ENCODE measurements at places on chromosomes 4 and X.

DNA sequence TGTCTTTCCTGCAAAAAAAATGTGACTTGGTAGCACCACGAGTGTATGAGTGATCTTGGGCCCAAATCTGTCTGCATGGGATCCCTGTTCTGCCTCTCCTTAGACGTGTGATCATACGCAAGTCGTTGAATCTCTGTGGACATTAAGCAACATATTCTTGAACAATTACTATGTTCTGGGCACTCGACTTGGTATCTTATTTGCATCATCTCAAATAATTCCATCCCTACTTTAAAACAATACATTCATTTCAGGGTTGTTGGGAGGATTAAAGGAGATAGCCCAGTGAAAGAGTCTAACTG lies 145.4 kb upstream of the CPEB2 start:
- DNase-seq = no peak

GRCh38 chrX:72123471-72124185 lies 8.1 kb downstream of the RTL5 start:
- DNase-seq = no peak

DNA sequence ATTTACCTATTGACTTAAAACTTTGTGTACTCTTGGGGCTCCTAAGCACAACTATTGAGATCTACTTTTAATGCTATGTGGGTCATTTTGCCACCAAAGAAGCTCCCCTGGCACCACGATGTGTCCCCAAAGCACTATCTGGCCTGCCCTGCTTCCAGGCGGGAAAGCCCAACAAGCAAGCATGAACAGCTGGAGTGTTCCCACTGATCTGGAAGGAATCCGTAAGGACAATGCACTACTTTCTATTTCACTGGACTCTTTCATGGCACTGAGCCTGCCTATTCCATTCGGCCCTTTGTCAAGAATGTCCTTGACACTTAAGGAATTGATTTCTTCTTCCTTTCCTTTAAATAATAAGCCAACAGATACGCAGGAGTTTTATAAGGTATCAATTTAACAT lies 38.8 kb downstream of the GRIA3 start:
- no peak for DNase-seq

GRCh38 chr4:83219344-83220331 lies 65.0 kb downstream of the COQ2 start:
- DNase-seq = no peak

GRCh38 chr4:10035130-10035529 lies 13.8 kb upstream of the SLC2A9 start:
- DNase-seq = no peak

DNA sequence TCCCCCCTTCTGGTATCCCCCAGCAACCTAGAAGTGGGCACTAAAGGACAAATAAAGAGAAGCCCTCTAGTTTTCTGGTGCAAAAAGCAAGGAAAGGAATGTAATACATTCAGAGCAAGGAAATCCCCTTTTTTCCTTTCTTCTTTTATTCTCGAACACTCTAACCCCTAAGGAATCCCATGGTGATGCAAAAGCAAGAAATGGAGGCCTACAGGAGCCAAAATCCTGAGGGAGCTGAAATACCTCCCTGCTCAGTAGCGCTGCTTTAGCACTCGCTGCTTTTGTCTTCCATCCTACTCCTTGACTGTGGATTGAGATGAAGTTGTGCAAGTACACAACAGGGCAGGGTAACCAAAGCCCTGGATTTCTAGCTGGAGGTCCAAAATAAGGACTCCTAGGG lies 251.0 kb downstream of the PRDM5 start:
- no peak for DNase-seq

GRCh38 chr4:45004847-45005565 lies 278.6 kb upstream of the GNPDA2 start:
- no peak for DNase-seq

GRCh38 chrX:109190542-109190941 lies 291.3 kb downstream of the GUCY2F start:
- DNase-seq = no peak

GRCh38 chrX:78945186-78945912 lies at the start of gene P2RY10:
Gene P2RY10 (plus strand): TSS chrX:78945391. CDS start chrX:78960521, 15,130 bp downstream.
- peak; percentile 1 for DNase-seq

GRCh38 chrX:11434607-11435006 lies 141.4 kb downstream of the AMELX start:
- DNase-seq = no peak

DNA sequence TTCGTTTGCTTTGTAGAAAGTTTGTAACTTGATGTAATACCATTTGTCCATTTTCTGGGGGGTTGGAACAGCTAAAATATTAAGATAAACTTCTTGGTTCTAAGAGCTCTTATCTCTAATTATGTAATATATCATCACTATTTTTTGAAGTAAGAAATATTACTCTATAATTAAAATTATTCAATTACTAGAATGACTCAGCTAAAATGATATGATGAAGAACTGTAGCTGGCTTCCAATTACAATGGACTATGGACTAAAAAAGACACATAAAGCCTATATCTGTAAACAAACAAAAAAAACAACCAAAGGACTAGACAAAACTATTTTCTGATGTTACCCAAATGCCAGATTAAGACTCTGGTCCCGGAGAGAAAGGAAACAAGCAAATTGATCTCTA lies 569.4 kb downstream of the PCDH18 start:
- DNase-seq = no peak

DNA sequence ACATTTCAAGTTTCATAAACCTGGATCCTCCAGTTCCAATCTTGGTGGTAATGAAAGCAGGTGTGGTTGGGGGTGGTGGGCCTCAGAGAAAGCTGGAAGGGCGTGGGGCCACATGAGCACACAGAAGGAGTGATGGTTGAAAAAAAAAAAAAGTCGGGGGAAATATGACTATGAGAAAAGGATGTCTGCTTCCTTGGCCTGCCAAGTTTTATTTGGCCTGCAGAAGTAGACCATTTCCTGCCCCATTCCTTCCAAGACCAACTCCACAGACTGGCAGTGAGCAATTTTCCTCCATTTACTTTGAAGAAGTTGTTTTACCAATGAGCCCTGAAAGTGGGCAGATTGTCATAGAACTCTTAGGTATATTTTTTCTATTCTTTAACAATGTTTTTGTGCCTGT lies 43.3 kb downstream of the LNX1 start:
- no peak for DNase-seq

GRCh38 chrX:141642979-141643378 lies 53.5 kb downstream of the SPANXA2 start:
- no peak for DNase-seq

GRCh38 chr4:124903995-124904722 lies 191.6 kb upstream of the ANKRD50 start:
- DNase-seq = no peak

GRCh38 chr4:5707778-5708448 lies 446 bp downstream of the EVC2 start:
- DNase-seq = no peak

- no peak for DNase-seq
Measured at GRCh38 chr4:56469489-56470210, 2.2 kb downstream of the SRP72 start.

GRCh38 chr4:16090096-16090705 lies 6.4 kb upstream of the PROM1 start:
- DNase-seq = no peak

DNA sequence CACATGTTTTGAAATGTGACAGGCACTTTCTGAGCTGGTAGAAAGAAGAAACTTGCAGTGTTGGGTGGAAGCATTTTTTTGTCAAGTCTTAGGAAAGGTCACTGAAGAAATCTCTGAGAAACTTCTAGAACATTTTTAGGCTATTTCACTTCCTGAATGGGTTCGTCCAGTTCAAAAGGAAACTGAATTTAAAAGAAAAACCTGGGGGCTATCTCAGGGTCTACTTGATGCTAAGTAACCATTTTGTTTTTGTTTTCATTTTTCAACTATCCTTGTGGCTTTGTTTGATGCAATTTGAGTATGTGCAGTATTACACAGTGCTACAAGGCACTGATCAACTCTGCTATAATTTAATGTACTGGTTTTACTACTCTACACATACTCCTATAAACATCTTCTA lies 34.0 kb upstream of the AMOT start:
- no peak for DNase-seq

DNA sequence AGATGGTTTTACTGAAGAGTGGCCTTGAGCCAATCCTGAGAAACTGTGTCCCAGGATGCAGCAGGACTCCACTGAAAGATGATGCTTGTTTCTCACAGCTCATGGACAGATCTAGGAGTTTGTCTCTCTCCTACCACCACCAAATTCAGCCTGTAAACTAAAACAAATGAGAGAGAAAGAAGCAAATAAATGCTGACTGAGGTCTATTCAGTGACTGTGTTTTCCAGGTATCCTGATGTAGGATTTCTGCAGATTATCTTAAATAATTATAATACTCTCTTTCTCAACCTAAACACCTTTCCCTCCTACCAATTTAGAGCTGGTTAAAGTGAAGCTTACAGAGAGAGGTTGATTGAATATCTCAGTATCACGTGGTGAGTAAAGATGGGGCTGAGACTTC lies 599.6 kb upstream of the LCORL start:
- no peak for DNase-seq

GRCh38 chr4:185840201-185840600 lies 28.2 kb upstream of the SORBS2 start:
- no peak for DNase-seq

GRCh38 chr4:2714918-2715317 lies 41.2 kb downstream of the TNIP2 start:
- no peak for DNase-seq

GRCh38 chr4:149928507-149928906 lies 112.9 kb upstream of the IQCM start:
- DNase-seq = no peak

DNA sequence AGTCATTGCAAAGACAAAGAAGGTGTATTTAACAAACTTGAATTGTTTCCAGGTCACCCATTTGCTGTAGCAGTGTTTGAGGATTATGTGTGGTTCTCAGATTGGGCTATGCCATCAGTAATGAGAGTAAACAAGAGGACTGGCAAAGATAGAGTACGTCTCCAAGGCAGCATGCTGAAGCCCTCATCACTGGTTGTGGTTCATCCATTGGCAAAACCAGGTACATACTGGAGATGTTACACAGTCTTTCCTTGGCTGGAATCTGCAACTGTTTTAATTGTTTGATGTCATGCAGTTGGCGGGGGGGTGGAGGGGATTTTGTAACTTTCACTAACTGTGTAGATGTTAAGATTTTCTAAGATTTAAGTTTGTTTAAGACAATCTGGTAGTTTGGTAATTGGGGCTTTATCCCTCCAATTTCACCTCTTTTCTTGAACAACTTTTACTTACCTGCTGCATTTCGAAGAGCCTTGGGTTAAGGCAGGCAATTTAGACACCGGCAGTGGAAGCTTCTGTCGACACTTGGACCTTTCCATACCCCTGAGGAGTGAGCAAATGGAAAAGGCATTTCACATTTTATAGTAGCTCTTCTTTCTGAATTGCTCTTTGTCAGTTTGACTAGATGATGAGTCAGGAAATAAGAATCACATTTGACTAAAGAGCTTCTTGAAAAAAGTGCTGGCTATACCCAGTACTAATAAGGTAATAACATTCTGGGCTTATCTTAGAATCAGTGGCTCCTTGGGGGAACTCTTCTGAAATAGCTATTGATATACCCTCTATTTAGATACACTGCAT lies 67.4 kb downstream of the EGF start:
- no peak for DNase-seq

- no peak for DNase-seq
Measured at GRCh38 chr4:93731456-93731855, 97.1 kb upstream of the ATOH1 start.

- DNase-seq = no peak
Measured at GRCh38 chrX:20037186-20037585, 46.3 kb upstream of the BCLAF3 start.

DNA sequence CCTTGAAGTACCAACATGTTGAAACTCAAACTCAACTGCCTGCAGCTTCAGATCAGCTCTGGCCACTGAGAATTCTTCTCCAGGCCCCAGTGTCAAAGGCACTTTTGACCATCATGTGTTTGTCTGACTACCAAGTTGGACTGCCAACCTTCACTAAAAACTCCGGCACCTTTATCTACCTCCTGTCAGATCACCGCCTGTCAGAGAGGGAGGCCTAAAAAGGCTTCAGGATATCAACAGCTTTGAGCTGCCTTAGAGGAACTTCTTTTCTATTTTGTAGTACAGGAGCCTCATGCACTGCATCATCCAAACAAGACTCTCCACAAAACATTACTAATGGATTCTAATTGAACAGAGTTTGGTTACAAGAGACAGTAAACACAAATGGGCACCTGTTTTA lies 2.8 kb downstream of the ACSL1 start:
- DNase-seq = no peak

GRCh38 chr4:133096972-133097371 lies 52.1 kb upstream of the PCDH10 start:
- no peak for DNase-seq

DNA sequence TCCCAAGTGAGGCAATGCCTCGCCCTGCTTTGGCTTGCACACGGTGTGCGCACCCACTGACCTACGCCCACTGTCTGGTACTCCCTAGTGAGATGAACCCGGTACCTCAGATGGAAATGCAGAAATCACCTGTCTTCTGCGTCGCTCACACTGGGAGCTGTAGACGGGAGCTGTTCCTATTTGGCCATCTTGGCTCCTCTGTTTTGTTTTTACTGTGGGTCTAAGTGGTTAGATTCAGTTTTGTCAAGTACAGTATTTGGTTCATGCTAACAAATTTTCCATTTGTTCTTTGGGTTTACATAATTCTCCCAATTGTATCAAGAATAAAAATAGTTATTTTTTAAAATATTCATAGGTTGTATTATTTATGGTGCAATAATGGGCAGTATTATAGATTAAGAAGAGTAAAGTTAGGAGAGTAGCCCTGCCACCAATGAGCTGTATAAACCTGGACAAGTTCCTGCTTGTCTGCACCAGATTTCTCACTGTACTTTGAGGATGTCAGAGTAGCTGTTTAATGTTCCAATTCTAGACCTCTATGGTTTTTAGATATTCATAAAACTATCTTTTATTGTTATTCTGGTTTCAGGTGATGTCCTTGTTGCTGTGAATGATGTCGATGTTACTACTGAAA lies 23.4 kb downstream of the INTU start:
- DNase-seq = no peak

DNA sequence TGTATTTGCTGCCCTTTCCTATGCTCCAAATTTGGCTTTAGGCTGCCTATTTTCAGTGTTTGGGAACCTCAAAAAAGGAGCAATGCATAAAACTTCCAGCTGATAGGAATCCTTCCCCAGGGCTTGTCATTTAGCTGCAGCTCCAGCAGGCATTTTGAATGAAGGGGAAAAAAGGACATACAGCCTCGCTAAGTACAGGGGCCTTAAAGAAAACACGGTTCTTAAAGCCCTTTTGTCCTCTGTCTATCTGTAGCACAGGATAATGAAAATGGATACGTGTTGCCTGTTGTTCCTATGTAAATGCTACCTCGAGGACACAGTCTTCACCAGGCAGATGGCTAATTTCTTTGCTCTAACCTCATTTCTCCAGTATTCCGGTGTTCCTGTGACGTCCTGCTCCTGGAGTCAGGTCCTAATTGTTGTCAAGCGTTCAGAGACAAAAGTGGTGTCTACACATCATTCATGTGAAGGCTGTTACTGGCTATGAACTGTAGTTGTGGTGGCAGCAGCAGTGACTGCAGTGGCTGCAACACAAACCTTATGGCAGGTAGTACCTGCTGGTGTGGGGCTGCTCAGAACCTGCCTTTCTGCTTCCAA lies 117.4 kb downstream of the MGST2 start:
- no peak for DNase-seq

- no peak for DNase-seq
Measured at GRCh38 chrX:33062041-33062440, 149.3 kb downstream of the DMD start.
